ENCODE measurements at places on chromosomes 4 and X.

DNA sequence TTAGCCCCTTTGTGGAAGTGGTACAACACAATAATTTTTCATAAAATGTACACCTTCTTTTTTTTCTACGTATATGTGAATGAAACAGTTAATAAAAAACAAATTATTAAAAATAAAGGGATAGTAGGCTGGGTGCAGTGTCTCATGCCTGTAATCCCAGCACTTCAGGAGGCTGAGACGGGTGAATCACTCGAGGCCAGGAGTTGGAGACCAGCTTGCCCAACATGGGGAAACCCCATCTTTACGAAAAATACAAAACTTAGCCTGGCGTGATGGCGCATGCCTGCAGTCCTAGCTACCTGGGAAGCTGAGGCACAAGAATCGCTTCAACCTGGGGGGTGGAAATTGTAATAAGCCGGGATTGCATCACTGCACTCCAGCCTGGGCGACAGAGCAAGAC is 244.9 kb downstream of the RAPGEF2 start:
- DNase-seq: no peak

- no peak for DNase-seq
Observed at GRCh38 chrX:118066867-118067515, 49.6 kb downstream of the KLHL13 start.

DNA sequence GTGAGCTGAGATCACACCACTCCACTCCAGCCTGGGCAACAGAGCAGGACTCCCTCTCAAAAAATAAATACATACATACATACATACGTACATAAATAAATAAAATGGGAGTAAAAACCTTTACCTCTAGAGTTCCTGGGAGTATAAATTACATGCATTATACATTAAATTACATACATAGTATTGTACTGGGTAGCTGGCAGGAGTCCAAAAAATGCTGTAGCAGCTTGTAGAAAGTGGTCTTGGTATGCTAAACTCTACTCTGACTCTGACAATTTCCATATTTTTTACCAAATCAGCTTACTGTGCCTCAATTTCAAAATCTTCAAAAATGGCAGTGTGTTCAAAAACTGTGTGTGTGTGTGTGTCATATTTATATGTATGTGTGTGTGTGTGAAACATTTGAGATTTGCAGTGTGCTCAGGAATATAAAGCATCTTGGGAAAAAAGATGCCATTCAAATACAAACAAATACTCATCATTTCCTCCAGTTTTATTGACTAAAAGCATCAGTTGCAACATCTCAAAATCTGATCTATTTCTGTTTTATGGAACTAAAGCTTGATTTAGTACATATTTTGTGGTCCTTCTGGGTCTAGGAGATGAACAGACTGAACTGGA is 171.7 kb downstream of the SHROOM3 start:
- DNase-seq: no peak

DNA sequence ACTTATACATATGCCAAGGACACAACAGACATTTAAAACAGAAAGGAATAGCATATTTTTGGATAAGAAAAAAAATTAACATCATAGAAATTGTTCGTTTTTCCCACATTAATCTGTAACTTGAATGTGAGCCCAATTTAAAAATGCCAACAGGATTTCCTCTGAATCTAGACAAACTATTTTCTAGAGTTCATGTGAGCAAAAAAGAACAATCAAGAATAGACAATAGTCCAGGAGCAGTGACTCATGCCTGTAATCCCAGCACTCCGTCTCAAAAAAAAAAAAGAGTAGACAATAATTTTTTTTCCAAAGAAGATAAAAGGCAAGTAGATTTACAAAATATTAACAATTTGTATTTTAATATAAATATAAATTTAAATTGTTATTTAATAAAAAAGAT is 73.7 kb upstream of the DUSP21 start:
- DNase-seq: no peak

- DNase-seq: no peak
Observed at GRCh38 chr4:8589336-8589735, 3.2 kb upstream of the CPZ start.

DNA sequence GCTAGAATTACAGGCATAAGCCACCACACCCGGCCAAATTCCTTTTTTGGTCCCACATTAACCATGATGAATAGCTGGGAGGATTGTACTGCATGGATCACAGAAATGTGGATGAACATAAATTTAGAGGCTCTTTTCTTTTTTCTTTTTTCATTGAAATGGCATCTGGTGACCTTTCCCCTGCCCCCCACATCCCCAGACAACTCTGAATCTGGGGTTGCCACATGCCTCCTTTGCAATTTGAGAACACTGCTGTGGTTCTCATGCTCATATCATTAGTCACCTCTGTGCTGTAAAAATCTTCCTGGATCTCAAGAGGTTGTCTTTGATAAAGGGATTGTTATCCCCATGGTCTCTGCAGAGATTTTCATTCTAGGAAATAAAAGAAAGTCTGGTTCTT is 22.8 kb upstream of the FMR1NB start:
- DNase-seq: no peak

DNA sequence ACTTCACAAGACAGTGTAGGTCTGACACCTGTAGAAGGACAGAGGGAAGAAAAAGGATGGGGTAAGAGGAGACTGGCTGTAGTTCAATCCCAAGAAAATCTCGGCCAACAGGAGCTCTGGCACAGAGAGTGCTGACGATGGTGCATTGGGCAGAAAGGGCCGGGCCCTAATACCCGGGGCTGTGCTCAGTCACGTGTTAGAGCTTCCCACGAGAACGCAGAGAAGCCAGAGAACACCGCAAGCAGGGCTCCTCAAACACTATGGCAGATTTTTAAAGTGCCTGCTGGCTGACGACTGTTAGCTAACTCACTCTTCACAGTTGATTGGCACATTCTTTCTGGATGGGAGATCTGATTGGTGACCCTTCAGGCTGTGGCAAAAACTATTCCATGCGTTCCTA is 35.5 kb downstream of the EREG start:
- no peak for DNase-seq

DNA sequence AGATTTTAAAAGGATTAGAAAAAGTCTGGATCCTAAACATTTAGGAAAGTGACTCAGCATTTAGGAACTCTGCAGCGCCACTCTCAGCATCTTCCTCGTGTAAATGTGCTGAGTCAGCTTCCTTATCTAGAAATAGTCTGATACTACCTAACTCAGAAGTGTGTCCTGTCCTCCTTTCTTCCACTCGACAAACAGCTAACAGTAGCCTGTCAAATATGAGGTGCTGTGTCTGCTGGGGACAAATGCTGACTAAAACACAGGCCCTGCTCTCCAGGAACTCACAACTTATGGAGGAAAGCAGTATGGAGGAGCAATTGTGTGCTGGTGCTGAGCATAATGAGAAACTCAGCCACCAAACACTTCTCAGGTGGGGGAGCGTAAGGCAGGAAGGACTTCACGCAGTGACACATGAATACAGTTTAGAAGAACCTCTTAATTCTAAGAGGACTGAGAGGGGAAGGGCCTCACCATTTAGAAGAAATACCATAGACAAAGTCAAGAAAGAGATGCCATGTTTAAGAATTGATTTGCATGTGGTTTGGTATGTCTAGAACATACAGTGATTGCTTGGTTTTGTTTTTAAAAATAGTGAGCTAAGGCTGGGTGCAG is 125.3 kb downstream of the SOWAHB start:
- no peak for DNase-seq

DNA sequence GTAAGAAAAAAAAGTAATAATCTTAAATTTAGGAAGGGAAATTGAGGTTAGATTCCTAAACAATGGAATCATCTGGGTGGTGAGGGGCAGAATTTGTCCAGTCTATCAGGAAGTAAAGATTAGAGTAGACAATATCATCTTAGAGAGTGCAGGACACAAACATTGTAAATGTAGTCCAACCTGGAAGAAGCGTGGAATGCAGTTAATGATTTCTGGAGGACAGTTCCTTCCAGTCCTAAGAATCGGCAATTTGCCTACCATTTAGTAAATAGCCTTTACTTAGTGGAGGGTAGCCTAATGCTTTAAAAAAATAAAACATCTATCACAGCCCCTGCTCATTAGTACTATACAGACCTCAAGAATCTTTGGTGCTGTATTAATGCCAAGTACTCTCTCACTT is 147.5 kb upstream of the TTC29 start:
- DNase-seq: no peak

DNA sequence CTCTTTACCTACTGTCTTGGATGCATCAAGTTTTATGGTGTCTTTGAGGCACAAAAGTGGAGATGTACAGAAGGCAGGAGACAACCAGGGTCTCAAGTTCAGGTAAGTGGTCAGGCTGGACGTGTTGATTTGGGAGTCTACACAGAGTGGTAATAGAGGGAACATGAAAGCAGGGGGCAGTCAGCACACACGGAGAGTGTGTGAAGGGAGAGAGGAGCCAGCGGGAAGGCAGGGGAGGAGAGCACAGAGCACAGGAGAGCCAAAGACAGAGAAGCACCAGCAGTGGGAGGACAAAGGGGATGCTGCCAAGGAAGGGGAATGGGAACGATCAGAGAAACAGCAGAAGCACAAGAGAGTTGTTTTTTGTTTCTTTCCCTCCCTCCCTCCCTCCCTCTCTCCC is 32.9 kb downstream of the TMEM150C start:
- no peak for DNase-seq

- no peak for DNase-seq
Observed at GRCh38 chrX:18885328-18886004, 98.4 kb downstream of the PHKA2 start.

DNA sequence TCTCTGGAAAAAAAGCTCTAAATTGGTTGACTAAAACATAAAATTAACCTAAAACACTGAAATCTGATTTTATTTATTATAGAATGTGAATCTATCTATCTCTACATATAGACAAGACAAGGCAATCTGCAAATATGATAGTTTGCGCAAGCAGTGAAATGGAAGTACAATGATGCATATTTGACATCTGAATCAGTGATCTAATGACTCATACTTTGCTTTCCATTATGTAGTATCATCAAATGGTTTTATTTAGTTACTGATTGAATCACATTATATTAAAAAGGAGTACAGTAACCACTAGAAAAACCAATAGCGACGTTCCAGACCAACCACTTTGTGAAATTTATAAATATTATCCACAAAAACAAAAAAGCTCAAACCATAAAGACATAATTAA is 1969.3 kb downstream of the PCDH7 start:
- no peak for DNase-seq

GRCh38 chrX:117400839-117401238 is 715.8 kb downstream of the KLHL13 start:
- DNase-seq: no peak

DNA sequence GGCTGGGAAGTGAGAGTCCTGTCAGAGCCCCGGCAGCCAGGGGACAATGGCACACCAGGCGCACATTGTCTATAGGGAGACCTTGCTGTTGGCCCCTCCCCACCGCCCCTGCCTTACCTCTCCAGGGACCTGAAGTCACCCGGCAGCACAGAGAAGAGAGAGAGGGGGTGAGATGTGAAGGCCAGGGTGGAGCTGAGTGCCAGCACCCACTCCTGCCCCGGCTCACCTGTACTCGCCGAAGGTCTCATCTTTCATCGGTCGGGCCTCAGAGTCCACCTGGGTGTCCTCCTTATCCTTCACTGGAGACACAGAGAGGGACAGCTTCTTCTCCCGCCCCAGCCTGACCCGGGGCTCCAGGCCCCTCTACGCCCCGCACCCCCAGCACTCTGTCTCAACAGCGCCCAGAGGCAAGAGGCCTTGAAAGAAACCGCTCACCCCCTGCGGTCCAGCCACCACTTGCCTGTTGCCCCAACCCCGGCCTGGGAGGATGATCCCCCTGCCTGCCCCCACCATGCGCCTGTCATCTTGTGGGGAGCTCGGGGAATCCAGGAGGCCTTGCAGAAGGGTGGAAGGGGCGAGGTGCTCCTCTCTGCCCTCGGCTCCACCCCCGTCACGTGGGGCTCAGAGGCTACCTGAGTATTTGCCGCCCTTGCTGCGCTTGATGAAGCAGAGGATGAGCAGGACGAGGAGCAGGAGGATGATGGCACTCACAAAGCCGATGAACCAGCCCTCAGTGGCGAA is 22.6 kb downstream of the L1CAM start:
- no peak for DNase-seq

DNA sequence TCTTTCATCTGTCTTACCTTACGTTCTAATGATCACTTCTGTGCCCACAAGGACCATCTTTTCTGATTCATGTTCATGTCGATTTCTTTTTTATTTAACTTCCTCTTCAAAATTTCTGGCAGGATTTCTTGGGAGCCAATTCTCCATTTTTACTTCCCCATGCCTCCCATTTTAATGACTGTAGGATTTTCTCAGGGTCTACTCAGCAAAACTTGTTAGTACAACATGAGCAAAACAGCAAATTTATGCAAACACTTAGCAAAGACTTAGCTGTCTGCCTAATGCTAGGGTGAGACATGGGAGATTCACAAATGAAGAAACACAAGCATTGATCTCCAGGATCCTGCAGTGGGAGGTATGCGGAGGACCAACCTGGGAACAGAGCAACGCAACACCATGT is 5.5 kb downstream of the CD38 start:
- no peak for DNase-seq

- no peak for DNase-seq
Observed at GRCh38 chr4:76977736-76978350, 28.3 kb downstream of the SEPTIN11 start.

- DNase-seq: no peak
Observed at GRCh38 chr4:8459867-8460445, 19.4 kb downstream of the TRMT44 start.

DNA sequence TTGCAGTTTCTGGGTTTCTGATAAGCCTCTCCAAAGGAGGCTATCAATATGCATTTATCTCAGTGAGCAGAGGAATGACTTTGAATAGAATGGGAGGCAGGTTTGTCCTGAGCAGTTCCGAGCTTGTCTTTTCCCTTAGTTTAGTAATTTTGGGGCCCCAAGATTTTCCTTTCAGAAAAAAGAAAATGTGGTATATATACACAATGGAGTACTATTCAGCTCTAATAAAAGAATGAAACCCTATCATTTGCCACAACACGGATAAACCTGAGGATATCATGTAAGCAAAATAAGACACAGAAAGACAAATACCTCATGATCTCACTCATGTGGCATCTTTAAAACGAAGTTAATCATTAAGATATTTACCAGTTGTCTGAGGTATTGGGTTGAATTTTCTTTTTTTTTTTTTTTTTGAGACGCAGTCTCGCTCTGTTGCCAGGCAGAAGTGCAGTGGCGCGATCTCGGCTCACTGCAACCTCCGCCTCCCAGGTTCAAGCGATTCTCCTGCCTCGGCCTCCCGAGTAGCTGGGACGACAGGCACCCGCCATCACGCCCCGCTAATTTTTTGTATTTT is 540 bp downstream of the ZNF721 start:
- no peak for DNase-seq

DNA sequence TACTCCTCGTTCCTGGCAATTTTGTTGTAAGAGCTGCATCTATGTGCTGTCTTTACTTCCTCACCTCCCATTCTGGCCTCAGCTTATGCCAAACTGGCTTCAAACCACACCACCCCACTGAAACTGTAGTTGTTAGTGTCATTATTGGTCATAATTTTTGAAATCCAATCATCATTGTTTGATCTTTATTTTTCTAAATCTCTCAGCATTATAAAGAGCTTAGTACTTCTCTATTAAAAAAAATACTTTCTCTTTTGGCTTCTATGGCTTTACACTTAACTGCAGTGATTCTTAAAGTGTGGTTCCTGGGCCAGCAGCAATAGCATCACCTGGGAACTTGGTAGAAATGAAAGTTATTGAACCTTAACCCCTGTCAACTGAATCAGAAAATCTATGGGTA is 83.5 kb upstream of the GRPR start:
- no peak for DNase-seq
